ENCODE measurements at places on chromosomes 1 and 21. TPM values are rescaled to one million over a fixed set of nuclear protein-coding genes. Genes with fewer than 3 reads are reported as not detected.

Gene PRDM16
- 3.9 TPM for total RNA-seq

Gene C8A
- total RNA-seq = 5.8 TPM

Gene AMY1A
- total RNA-seq = not detected

DNA sequence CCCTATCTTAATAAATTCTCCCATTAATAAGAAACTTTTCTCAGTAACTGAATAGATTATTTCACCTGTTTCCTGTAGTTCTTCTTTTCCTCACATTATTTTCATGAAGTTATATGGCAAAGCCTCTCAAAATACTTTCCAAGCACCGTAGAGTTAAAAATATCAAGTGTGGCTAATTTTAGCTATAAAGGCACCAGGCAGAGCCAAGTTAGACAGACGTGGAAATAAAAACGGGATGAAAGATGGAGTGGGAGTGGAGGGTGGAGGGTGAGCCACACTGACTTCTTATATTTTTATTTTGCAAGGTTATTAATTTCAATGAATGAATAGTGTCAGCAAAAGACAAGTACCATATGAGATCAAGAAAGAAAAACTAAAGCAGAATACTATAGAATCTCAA is 71.7 kb downstream of the ENAH start:
- no peak for DNase-seq
- no peaks in the 10 kb centered on the region for H3K36me3 ChIP-seq
- peaks cover 19% of the 10 kb centered on the region for H3K4me1 ChIP-seq
- no peak overlapping the region for H3K4me3 ChIP-seq
- H3K27me3 ChIP-seq = no peaks in the 10 kb centered on the region
- no peak overlapping the region for H3K27ac ChIP-seq

- no peaks in the 10 kb centered on the region for H3K4me1 ChIP-seq
- no peak overlapping the region for H3K4me3 ChIP-seq
- no peaks in the 10 kb centered on the region for H3K27me3 ChIP-seq
- H3K36me3 ChIP-seq = no peaks in the 10 kb centered on the region
- no peak overlapping the region for H3K27ac ChIP-seq
- DNase-seq = no peak
These were observed 583.2 kb upstream of the B3GALT2 start for GRCh38 chr1:193769651-193770050.

DNA sequence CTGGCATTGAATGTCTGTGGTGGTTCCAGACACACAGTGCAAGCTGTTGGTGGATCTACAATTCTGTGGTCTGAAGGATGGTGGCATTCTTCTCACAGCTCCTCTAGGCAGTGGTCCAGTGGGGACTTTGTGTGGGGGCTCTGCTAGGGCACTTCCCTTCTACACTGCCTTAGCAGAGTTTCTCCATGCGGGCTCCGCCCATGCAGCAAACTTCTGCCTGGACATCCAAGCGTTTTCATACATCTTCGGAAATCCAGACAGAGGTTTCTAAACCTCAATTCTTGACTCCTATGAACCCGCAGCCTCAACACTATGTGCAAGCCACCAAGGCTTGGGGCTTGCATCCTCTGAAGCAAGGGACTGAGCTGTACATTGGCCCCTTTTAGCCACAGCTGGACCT is 43.0 kb downstream of the RGS18 start:
- H3K36me3 ChIP-seq = no peaks in the 10 kb centered on the region
- H3K27ac ChIP-seq = no peak overlapping the region
- no peaks in the 10 kb centered on the region for H3K27me3 ChIP-seq
- DNase-seq = no peak
- no peak overlapping the region for H3K4me3 ChIP-seq

DNA sequence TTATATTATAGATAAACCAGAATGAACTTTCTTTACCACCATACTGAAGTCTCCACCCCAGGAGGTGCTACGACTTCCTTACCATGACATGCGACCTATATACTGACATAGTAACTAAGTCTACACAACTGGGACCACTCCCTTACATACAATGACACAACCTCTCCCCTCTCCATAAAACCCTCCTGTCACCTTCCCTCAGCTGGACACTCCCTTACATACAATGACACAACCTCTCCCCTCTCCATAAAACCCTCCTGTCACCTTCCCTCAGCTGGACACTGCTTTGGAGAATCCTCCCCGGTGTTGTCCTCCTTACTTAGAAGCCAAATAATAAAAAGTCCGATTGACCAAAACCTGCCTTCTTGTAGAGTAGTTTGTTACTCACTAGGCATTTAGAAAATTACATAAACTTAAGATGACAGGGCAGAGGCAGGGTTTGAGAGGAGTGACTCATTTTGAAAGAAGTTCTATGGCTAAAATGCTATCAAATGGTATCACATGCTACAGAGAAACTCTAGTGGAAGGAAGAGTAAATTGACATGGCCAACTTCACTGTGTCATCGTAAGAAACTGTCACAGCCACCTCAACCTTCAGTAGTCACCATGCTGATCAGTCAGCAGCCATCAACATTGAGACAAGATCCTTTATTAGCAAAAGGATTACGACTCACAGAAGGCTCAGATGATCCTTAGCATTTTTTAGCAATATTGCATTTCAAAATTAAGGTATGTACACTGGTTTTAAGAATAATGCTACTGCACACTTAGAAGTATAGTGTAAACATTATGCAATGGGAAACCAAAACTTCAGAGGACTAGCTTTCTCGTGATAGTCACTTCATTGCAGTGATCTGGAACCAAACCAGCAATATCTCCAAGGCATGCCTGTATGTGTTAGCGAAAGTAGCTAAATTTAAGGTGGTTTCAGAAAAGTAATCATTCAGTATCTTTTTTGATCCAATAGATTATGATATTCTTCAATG is 56.4 kb downstream of the AHCTF1 start:
- no peak overlapping the region for H3K4me3 ChIP-seq
- H3K27me3 ChIP-seq = no peaks in the 10 kb centered on the region
- no peaks in the 10 kb centered on the region for H3K36me3 ChIP-seq
- peak; percentile 7 for DNase-seq

Gene APOBEC4
- not detected for total RNA-seq

Measured in hepatocyte (in vitro differentiated cells).